Chondrocyte (in vitro differentiated cells): ENCODE measurements at places on chromosomes 13 and 19.

DNA sequence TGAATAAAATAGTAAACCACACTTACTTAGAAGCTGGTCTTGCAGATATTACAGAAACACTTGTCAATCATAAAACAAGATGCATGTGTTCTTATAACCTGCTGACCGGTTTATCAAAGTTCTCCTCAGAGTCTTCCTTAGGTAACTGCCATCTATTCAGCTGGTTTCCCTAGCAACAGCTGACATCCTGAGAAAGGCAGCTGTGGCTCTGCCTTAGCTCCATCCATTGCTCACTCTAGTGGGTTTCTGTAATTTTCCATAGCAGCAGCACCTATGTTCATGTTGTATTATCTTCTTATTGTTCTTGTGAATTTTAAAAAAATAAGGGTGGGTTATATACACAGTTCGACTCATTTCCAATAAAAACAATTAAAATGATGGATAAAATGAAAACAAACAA lies 87.8 kb downstream of the RAP2A start:
- DNase-seq: no peak

- DNase-seq: no peak
Measured at GRCh38 chr19:47495478-47496372, 11.7 kb upstream of the KPTN start.

DNA sequence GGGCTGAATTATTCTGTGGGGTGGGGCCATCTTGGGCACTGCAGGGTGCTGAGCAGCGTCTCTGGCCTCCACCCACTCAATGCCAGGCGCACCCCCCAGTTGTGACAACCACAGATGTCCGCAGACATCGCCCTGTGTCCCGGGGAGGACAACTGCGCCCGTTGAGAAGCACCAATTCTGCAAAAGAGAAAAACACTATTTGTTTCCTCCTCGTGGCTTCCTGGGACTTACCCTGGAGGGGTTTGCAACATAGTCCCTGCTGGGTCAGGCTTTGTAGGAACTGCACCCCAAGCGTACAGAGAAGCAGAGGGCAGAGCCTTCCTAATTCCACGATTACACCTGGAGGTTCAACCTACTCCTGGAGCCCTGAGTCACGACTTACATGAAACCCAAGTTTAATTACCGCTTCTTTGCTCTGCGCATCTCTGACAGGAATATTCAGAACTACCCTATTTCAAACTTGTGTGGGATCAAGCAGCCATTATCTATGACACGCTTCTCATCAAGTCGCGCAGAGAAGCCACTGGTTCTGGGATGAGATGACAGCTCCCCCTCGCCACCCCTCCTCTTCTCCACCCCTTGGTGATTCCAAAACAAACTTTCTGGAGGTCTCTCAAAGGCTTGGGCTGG lies 11.1 kb upstream of the SLC39A3 start:
- no peak for DNase-seq

DNA sequence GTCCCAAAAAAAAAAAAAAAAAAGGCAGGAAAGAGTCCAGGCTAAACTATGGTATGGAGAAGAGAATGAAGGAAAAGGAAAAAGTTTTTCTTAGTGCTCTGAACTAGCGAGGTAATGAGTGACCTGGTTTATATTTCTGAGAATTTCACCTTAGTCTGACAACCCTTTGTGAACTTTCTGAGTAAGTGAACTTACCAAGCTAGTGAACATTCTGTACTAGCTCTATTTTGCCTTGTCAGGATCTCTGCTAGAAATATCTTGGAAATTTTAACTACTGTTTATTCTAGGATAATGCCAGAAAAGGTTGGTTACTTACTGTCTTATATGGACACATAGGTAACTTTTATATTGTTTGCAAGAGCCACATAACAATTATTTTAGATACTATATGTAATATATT lies 4.4 kb downstream of the TRIM13 start:
- DNase-seq: no peak

- no peak for DNase-seq
Measured at GRCh38 chr13:48210178-48210577, 22.8 kb upstream of the ITM2B start.

DNA sequence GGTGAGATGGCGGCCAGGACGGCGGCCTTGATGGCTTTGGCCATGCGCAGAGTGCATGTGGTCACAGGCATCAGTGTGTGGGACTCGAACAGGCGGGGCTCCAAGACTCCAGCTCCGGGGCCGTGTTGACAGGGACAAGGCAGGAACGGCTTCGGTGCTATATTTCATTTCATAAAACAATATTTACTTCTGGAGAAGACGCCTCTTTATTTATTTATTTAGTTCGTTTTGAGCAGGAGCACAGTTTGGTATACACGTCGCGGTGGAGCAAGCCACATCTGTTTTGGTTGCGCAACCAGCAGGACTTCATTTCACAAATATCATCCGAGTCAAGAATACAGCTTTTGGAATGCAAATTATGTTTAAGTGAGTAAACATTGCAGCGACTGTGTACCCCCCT lies 166.7 kb upstream of the TSHZ3 start:
- no peak for DNase-seq

DNA sequence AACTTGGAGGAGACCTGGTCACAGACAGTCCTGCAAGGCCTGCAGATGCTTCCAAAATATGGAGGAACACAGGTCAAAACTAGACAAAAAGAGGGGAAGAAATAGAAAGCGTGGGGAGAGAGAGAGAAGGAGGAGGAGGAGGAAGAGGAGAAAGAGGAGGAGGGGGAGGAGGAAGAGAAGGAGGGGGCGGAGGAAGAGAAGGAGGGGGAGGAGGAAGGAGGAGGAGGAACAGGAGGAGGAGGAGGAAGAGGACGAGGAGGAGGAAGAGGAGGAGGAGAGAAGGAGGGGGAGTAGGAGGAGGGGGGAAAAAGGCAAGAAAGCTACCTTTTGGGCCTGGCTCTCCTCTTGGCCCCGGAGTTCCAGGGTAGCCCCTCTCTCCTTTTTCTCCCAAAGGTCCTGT lies 105.8 kb downstream of the COL4A1 start:
- DNase-seq: no peak

- DNase-seq: no peak
Measured at GRCh38 chr19:56270676-56271075, 1.9 kb upstream of the EDDM13 start.

- DNase-seq: no peak
Measured at GRCh38 chr19:1008268-1009040, 8.2 kb downstream of the GRIN3B start.

DNA sequence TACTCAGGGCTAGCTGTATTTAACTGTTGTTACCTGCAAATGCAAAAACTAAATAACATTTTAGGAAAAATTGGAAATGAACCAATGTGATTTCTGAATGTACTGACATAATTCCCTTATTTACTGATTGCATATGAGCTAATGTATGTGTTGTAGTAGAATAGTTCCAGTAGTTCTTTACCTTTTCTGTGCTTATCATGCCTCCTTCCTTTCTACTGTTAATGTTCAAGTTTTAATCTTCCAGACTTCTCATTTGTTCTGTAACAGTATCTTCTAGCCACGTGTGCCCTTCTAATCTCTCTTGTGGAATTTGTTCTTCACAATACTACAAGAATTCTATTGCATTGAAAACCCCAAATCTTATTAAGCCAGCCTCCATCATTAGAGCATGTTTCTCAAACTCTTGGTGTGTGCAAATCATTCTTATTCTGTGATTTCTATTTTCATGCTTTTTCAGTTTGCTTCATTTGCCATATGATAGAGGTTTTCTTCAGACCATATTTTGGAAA lies 17.7 kb downstream of the LSM14A start:
- no peak for DNase-seq

DNA sequence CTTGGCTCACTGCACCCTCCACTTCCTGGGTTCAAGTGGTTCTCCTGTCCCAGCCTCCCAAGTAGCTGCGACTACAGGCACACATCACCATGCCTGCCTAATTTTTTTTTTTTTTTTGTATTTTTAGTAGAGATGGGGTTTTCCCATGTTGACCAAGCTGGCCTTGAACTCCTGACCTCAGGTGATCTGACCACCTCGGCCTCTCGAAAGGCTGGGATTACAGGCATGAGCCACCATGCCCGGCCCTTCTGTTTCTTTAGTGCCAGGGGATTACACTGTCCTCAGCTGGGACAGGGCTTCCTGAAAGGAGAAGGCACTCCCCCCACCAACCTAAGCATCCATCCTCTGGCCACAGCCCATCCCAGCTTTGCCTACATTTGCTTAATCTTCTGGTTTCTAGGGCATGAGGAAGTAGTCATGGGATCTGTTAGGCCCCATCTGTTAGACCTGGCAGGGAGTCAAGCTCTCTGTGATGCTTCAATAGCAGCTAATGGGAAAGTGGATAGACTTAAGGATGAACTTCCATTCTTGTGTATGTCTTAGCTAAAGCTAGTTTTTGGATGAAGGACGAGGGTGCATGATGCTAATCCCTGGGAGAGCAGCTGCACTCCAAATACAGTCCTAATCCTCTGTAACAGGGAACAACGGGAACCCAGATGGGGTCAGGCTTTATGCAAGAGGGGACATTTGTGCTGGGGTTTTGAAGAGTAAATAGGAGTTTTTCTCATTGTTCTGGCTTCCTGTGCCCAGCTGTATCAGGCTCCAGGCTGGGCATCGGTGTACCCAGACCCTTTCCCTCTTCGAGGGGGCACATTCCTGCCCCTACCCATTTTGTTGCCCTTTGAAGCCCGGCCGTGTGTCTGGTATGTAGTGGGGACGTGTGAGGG lies 2.6 kb downstream of the VAV1 start:
- no peak for DNase-seq

DNA sequence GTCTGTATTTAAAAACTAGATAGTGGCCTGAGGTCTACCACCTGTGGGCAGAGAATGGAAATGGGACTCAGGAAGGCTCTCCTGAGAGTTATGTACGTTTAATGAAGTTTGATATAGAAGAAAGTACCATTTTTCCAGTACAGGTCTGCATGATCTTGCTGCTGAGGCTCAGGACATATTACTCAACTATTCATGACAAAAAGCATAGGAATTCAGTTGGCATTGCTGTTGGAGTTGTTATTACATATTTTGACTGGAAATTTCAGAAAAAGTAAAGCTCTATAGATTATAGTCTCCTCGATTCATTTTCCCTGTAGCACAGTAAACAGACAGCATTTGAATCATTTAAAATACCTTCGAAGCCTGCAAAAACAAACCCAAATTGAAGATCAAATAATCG lies 469.8 kb downstream of the DCT start:
- DNase-seq: no peak

DNA sequence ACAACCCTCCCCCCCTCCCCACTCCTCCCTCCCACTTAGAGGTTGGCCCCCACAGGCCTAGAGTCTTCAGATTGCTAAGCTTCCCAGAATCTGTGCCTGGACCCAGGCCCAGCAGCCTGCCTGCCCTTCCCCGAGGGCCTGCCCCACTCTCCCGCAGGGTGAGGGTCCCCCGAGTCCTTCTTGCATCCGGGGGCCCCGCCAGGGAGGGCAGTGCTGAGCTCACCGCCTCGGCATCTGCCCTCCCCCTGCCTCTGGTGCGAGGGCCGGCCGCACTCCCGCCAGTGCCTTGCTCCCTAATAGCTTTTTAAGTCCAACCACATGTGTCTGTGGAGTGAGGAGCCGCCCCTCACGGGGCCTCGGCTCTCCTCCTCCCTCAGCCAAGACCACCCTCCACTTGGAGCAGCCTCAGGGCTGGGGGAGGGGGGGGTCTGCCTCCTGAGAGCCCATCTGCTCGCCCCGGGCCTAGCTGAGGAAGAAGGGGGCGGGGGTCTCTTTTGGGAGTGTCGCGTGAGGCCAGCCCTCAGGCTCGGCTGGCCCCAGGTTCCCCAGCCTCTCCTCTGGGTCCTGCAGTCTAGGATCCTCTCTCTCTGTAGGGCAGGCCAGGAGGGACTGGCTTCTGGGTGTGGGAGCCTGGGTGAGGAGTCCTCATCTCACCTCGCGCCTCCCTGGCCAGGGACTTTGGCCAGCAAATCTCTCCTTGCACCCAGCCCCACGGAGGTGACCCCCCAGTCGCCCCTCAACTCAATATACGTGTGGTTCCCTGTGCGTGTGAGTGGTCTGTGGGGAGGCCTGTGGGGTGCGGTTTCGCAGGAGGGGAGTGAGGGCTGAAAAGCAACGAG lies 47.2 kb downstream of the LYL1 start:
- DNase-seq: no peak

- no peak for DNase-seq
Measured at GRCh38 chr19:42324655-42325307, 654 bp upstream of the MEGF8 start.

- no peak for DNase-seq
Measured at GRCh38 chr13:51222686-51223559, 725 bp downstream of the FAM124A start.

DNA sequence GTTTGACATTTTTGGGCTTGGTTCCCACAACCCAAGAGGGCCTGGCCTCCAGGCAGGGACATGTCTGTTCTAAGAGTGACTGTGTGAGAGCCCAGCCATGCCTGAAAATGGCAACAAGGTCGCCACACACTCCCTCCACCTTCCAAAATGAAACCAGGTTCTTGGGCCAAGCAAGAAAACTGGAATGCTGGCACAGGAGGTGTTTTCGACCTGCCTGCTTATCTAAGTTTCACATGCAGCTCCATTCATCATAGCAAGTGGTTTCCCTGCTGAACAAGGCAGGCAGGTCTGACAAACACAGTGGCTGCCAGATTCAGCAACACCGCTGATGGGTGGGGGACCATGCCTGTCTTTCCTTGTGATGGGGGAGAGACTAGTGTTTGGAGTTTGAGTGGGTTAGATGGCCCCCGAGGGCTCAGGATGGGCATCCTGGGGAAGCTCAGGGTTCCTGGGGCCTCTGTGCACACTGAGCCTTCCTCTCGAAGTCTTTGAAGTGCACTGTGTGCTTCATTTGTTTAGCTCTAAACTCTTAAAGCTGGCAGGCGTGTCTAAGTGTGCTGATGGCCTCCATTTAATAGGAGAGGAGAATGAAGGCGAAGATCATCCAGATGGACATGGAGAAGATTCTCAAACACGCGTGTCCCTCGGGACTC lies 17.9 kb upstream of the GAS6 start:
- no peak for DNase-seq

DNA sequence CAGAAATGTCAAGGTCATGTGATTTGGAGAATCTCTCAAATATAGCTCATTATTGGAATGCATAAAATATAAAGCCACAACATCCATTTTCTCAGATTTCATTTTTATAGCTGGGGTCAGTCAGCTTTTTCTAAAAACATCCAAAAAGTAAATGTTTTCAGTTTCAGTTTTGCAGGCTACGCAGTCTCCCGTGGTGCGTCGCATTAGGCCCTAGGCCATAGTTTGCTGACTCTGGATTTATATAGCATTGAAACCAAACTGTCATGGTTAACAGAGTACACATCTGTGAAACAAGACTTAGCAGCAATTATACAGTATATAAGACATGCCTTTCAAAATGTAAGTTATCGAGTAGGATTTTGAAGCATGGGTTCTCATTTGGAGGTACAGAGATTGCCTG lies 140.0 kb downstream of the IRS2 start:
- DNase-seq: no peak

GRCh38 chr19:405121-405965 lies 3.6 kb downstream of the C2CD4C start:
- no peak for DNase-seq

- DNase-seq: no peak
Measured at GRCh38 chr13:33153421-33154404, 131.8 kb downstream of the STARD13 start.

GRCh38 chr13:99374169-99374991 lies 67.2 kb upstream of the GPR183 start:
- DNase-seq: no peak
